OCI-LY7 (cell line): ENCODE measurements at places on chromosomes 11 and 22.
A peak's percentile ranks its signal among the peaks of the same experiment; 100 is the strongest.

- DNase-seq: no peak
Measured at GRCh38 chr11:36398231-36398953, 102.3 kb downstream of the PRR5L start.

- peak; percentile 94 for DNase-seq
Measured at GRCh38 chr11:9615031-9615451, 41.6 kb downstream of the WEE1 start.

DNA sequence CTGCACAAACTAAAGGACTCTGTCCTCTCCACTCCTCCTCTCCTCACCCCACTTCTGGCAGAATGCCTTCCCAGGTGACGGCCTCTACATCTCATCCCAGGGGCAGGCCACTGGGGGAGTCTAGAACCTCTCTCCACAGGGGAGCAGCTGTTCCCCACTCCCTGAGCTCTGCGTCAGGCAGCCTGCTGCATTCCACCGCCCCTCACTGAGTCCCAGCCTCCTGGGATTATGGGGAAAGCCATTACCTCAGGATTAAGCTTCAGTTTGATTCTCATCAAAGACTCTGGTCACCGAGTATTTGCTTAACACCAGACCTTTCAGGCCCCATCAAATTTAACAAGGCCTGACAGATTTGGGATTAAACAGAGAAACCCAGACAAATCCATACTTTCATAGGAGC, 405.9 kb downstream of the NXPE2 start:
- DNase-seq: no peak

- no peak for DNase-seq
Measured at GRCh38 chr11:69726019-69726418, 22.2 kb upstream of the FGF19 start.

DNA sequence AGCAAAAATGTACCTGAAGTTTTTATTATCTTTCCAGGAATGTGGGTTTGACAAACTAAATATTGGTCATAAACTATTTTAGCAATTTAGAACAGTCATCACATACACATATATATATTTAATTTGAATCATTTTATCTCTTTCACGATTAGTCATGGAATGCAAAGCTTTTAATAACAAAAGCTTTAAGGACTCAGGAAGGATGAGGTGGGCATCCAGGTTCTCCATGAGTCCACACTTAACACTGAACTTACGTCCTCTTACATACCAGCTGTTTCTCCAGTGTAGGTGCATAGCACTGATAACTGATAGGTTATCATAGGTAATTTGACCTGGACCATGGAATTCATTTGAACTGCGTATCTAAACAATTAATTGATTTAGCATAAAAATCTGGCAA, 28.1 kb upstream of the GNAZ start:
- DNase-seq: no peak

DNA sequence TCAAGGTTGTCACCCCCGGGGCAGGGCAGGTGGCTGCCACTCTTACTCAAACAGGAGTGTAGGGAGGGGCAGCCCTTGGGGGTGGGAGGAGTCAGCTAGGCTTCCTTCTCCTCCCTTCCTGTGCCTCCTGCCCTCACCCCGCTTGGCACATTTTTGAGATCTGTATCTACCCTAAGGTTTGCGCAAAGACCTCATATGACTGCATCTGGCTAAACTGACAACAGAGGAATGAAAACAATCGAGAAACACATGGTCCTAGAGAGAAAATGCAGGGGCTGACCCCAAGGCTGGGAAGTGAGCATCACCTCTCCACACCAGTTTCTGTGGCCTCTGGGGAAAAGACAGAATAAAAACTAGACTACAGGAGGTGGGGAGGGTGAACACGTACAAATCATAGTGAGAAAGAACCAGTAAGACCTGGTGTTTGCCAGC, 28.1 kb downstream of the IGSF9B start:
- no peak for DNase-seq

DNA sequence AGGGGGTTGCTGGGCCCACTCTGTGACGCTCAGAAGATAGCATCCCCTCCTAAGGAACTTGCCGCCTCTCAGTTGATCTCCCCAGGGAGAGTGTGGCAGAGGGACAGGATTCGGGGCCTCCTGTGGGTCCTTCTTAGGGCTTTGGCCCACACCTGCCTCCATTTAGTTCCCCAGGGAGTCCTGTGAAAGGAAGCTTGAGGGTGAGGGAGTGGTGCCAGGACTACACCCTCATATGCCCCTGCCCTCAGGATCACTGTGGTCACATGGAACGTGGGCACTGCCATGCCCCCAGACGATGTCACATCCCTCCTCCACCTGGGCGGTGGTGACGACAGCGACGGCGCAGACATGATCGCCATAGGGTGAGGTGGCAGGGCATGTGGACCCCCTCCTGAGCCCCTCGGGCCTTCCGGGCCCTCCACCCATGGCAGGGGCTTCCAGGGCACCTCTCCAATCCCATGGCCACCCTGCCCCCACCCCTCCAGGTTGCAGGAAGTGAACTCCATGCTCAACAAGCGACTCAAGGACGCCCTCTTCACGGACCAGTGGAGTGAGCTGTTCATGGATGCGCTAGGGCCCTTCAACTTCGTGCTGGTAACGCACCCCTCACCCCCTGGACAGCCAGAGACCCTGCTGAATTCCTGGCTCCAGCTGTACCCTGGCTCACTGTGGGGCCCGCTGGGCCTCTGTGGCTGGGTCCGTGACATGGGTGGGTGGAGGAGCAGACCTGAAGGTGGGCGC, 3.5 kb downstream of the INPP5J start:
- no peak for DNase-seq
